ENCODE measurements at places on chromosomes 1 and 21.

DNA sequence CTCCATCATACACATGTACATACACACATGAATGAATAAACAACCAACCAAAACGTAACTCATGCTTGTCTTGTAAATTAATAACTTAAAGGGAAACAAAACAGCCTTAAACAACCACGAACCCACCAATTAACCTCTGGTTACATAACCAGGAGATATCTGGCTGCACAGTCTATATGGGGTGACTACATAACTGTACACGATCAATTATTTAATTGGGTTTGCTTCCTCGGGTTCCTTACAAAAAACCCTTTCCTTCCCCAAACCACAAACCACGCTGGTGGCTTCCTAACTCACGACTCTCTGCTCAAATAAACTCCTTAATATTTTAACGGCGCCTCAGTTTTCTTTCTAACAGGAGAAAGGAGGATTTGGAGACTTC, 744 bp downstream of the ZNF670 start:
- DNase-seq: no peak

DNA sequence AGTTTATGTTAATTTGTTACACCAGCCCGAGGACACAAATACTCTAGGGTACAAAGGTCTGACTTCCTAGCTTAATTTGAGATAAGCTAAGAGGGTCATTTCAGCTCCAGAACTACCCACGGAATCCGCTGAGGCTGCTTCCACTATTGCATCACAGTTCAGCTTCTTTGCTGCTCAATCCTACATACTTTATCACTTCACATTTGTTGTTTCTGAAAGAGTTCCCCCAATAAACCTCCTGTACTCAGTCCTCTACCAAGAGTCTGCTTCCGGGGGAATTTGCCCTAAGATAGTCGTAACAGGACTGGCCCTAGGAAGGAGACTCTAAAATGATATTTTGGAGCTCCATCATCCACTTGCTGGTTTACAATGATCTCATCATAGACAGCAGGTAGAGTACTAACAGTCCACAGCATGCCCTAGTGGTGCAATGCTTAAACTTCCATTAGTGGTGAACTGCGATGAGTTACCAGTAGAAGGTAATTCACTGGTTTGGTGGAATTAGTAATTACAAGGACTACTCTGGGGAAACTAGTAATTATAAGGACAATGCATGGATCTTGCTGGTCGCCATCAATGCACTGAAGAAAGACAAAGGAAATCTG, 229.3 kb downstream of the USH2A start:
- no peak for DNase-seq

GRCh38 chr1:151289080-151289935, 7.2 kb downstream of the ZNF687 start:
- DNase-seq: no peak

- DNase-seq: no peak
Measured at GRCh38 chr21:41656946-41657525, 109.8 kb downstream of the RIPK4 start.

DNA sequence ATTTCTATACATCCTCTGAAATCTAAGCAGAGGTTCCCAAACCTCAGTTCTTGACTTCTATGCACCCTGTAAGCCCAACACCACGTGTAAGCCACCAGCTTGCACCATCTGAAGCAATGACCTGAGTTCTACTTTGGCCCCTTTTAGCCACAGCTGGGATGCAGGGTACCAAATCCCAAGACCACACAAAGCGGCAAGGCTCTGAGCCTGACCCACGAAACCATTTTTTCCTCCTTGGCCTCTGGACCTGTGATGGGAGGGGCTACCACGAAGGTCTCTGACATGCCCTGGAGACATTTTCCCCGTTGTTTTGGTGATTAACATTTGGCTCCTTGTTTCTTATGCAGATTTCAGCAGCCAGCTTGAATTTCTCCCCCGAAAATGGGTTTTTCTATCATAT, 38.8 kb downstream of the STXBP3 start:
- DNase-seq: no peak

DNA sequence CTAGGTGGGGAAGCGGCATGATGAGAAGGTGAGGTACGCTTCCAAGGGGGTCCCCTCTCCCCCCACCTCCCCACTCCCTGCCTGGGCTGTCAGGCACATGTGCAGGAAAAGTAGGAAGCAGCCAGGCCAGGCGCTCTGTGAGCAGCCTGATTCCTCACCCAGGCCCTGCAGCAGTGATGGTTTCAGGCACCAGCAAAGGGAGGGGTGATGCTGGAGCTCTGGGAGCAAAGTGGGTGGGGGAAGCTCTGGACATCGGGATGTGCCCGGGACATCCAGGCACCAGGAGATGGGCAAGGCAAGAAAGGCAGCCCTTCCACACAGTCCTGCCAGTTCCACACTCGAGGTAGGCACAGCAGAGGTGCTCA, 106.1 kb downstream of the CRYAA start:
- no peak for DNase-seq

DNA sequence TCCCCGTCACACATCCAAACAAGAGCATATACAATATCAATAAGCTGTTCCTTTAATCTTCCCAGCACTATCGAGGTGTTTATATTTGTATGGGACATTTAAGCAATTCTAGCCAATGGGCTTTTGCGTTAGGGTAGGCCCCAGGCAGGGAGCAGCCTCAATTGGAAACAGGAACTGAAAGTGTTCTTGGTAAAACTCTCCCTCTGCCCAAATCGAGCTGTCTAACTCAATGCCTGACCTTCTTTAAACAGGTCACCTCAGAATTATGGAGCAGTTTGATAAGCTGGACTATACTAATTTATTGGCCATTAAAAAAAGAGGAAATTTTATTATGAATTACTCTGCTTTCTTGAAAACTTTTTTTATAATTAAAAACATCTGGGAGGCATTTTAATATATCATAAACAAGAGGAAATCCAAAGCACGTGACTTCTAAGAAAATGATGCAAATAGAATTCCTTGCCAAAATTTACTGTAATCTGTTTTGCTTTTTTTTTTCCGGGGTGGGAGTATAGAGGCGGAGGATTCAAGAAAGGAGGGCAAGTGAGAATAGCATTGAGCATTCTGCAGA, 498.1 kb downstream of the LMO4 start:
- no peak for DNase-seq

GRCh38 chr1:227915564-227916553, 31.9 kb downstream of the WNT9A start:
- DNase-seq: no peak

DNA sequence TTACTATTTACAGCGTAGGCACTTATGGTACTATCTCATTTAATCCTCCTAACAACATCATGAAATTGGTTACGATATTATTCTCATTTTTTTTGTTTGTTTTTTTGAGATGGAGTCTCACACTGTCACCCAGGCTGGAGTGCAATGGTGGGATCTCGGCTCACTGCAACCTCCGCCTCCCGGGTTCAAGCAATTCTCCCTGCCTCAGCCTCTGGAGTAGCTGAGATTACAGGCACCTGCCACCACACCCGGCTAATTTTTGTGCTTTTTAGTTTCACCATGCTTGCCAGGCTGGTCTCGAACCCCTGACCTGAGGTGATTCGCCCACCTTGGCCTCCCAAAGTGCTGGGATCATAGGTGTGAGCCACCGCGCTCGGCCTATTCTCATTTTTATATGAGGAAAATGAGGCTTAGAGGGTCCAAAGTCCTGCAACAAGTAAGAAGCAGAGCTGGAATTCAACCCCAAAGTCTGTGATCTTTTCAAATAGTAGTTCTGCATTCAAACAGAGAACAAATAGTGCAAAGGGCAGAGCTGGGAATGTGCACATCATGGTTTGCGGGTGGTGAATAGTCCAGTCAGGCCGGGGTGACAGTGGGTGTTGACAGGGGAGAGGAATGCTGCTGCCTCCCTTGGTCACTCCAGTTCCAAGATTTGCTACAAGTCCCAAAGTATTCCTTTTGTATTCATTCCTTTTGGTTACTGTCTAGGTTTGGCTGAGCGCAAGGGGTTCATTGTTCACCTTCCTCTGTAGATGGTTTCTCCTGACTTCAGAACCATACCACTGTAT, 4.6 kb downstream of the PRUNE1 start:
- peak; percentile 26 for DNase-seq

DNA sequence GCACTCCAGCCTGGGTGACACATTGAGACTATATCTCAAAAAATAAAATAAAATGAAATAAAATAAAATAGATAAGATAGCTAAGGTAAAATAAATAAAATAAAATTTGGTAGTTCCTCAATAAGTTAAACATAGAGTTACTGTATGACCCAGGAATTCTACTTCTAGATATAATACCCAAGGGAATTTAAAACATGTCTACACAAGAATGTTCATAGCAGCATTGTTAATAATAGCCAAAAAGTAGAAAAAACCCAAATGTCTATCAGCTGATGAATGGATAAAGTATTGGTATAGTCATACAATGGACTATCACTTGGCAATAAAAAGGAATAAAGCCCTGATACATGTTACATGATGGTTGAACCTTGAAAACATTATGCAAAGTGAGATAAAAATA, 47.8 kb downstream of the CEP350 start:
- DNase-seq: no peak

GRCh38 chr1:52917156-52917555, 4.4 kb downstream of the ECHDC2 start:
- no peak for DNase-seq

- DNase-seq: no peak
Measured at GRCh38 chr1:173168941-173169340, 38.2 kb downstream of the TNFSF4 start.

DNA sequence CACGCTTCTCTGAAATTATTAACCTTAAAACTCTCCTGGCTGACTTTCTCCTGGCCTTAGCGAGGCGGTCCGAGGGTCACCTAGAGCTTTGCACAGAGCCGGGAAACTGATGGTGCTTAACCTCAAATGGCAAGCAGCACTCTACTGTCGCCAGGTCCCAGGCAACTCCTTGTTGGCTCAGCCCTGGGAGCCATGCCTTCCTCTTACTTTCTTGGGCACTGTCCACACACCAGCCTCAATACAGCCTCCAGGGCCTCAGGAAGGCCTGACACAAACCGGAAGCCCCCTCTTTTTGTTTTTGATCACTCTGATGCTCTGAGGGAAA, 3.8 kb downstream of the TRABD2B start:
- no peak for DNase-seq

- DNase-seq: peak; percentile 82
Measured at GRCh38 chr1:151175041-151175741, 590 bp downstream of the TMOD4 start.

GRCh38 chr1:222784916-222785315, 29.9 kb upstream of the DISP1 start:
- no peak for DNase-seq

- DNase-seq: no peak
Measured at GRCh38 chr1:189356206-189356605, 1121.5 kb downstream of the BRINP3 start.

DNA sequence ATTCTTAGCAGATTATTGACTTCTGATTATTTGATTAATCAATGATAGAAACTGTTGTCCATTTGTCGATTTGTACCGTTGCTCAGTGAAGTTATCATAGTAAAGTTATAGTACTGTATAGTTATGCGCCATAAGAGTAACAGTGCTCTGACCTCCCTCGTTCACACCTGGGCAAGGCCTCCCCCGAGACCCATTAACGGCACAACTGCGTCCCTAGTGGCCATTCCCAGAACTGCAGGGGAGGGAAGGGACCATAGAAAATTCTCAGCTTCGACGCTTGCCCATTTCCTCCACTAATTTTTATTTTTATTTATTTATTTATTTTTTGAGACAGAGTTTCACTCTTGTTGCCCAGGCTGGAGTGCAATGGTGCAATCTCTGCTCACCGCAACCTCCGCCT, 334.4 kb downstream of the DSCAM start:
- DNase-seq: no peak

DNA sequence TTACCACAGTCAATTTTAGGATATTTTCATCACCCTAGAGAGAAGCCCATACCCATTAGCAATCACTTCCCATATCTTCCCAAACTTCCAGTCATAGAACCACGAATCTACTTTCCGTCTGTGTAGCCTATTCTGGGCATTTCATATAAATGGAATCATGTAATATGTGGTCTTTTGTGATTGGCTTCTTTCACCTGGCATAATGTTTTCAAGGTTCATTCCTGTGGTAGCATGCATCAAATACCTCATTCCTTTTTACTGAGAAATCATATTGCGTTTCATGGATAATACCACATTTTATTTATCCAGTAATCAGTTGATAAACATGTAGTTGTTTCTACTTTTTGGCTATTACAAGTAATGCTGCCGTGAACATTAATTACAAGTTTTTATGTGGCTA, 21.5 kb downstream of the DESI2 start:
- no peak for DNase-seq

DNA sequence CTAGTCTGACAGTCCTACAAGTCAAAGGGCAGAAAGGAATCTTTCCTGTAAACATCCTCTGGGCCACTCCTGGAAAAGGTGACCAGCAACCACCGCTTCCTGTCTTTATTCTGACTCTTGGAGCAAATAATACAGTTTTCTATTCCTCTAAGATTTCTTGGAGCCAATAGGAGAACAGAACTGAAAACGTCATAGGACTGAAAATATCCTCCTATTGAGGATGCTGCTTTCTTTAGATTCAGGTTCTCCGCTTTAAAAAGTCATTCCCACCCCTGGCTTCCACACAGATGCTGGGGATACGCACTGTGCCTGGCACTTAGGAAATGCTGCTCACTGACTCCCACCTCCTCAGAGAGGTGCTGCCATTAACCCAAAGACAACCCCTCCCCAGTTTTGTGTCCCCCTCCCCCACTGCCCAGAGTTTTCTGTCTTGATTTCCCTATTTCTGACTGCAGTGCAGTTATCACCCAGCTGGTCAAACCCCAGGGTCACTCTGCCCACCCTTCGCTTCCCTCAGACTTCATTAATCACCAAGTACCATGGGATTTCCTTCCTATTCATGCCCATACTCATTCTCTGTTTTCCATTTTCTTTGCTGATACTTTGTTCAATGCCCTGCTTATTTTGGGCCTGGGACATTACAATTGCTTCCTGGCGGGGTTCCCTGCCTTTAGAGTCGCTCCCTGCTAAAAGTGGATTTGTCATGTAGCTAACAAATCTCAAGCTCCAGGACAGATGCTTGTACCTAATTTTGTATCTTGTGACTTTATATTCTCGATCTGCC, 82.1 kb upstream of the ARHGAP29 start:
- DNase-seq: peak; percentile 11

DNA sequence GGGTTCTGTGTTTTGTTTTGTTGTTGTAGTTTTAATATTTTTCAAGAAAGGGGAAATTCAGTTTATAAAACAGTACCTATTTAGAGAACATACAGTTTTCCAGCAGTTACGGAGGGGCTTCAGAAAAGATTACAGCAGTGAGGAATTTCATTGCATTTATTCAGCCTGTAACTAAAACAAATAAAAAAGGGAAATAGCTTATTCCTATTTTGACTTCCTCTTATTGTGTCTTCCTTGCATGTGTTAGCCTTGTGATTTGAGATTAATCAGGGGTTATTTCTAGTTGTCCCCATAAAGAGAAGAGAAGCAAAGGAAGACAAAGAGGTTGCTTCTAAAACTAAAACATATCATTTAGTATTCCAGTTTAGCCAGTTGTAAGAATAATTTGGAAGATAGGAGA, 35.0 kb downstream of the CTTNBP2NL start:
- DNase-seq: no peak
